ENCODE measurements at places on chromosomes 5 and 9.

- no peak for DNase-seq
Measured at GRCh38 chr5:150694612-150695011, 6.2 kb downstream of the RBM22 start.

- DNase-seq = no peak
Measured at GRCh38 chr9:111178331-111179055, 140.2 kb upstream of the LPAR1 start.

DNA sequence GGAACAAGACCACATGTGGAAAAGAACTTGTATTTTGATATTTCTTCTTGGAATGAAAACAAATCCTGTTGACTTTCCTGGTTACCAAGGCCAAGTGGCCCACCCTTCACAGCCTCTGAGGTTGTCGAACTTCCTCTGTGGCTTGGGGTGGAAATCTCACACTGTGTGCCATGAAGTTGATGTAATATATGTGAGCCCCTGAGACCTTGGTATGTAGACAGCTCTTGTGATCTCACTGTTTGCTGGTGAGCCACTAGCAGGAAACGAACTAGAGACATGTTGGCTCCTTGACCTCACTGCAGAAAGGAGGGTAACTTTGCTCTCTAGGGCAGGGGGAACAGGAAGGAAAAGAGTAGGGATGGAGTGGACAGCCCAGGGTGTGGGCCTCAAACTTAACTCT, 159.4 kb downstream of the ARHGAP26 start:
- no peak for DNase-seq

DNA sequence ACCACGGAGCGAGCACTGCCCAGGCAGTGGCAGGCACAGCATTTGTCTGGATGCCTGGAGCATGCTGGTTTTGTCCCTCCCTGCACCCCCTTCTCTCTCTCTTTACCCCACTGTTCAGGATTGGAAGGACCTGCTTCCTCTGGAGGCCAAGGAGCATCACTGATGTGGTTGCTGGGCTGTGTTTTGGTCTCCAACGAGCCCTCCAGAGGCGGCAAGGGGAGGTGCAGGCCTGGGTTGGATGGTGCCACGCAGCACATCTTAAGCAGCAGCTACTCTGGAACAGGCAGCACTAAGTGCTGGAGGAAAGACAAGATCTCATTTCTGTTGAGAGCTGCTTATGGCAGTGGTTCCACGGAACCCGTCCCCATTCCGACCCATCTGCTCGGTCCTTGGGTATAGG, 139.6 kb downstream of the CMYA5 start:
- DNase-seq = no peak

DNA sequence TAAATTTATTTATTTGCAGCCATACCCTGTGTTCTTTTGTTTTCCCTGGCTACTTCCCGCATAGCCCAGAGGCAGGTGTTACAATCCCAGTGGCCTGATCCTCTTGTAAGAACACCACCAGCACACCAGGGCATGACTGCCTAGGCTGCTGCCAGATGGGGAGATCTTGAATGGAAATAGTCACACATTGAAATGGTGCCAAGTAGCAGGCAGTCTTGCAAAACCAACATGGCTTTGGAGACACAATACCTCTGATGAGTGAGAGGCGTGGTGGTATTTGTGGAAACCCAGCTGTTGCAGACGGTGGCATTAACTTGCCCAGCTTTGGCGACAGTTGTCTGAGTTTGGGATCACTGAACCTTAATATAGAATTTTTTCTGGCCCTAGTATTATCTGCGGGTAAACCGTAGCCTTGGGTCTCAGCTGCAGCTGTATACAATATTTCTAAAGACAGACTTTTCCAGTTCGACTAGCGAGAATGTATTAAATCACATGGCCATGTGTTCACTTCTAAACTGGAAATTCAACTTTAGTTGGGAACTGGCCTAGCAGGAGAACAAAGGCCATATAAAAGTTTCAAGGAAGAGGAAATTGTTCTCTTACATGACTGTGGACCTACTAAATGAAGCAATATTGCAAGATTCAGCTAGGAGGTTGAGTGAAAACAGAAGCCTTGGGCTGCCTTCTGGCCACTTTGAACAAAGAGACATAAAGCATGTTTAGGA, 277.0 kb downstream of the SMARCA2 start:
- no peak for DNase-seq

DNA sequence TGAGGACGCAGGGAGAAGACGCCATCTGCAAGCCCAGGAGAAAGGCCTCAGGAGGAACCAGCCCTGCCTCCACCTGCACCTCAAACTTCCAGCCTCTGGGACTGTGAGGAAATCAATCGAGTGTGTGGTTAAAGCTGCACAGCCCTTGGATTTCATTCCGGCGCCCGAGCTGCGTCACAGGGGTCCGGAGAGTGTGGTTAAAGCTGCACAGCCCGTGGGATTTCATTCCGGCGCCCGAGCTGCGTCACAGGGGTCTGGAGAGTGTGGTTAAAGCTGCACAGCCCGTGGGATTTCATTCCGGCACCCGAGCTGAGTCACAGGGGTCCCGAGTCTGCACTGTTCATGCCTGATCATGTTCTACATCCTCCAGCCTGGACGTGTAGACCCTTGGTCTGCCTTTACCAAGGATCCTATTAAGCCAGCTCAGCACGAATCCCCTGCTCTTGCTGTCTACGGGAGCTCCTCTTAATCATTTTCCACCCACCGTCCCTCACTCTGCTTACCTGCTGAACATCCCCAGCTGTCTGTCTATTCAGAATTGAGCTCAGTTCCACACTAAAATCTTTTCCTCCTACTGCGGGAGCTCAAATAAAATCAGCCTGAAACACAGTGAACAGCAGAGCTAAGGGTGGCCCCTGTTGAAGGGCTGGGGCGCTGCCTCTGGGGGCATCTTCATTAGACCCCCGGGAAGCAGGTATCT, 73.0 kb upstream of the OLFM1 start:
- DNase-seq = no peak

DNA sequence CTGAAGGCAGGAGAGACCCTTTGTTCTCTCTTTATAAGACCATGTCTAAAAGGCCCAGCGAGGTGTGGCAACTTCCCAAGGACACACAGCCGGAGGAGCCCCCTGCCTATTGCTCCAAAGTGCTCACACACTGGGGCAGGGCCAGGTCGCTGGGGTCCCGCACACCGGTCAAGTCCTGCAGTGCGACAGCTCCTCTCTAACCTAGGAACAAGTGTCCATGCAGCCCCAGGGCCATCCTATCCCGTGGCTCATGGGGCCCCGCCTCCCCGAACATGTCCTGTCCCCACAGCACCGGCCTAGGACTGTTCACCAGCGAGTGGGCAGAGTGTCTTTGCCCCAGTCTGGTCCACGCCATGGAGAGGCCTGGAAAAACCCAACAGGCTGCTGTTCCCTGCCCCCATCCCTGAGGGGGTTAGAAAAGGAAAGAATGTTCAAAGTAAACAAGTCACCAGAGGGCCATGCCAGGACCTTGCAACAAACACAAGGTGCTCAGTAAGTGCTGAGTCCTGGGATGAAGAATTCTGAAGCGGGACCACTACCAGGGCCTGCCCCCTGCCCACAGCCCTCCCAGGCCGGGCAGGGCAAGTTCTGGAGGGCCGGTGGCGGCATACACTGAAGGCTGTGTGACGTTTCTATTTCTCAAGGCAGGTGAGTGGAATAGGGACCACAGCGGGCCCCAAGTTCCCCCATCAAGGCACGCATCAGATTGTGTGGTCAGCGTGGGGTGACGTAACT, 938 bp downstream of the NINJ1 start:
- no peak for DNase-seq

- DNase-seq = no peak
Measured at GRCh38 chr5:14415024-14415697, 166.4 kb upstream of the OTULINL start.

DNA sequence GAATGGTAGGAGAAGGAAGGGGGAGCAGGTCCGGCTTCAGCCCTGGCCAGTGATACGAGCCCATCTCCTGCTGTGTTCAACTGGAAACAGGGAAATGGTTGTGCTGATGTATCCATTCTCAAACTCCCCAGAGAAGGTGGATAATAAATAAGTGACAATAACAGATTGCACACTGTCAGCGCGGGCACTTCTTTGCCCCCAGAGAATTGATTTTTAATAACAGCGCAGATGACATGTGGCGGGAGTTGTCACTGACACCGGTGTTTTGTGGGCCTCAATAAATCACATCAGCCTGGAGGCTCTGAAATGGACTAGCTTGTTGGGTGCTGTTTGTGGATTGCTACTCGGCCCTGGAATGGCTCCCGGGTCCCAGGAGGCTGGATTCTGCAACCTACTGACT, 141.4 kb upstream of the PANK3 start:
- no peak for DNase-seq

GRCh38 chr9:113844466-113844865, 31.6 kb upstream of the ZNF618 start:
- DNase-seq = no peak

GRCh38 chr5:152309926-152310450, 95.1 kb downstream of the NMUR2 start:
- no peak for DNase-seq

- DNase-seq = no peak
Measured at GRCh38 chr9:107749787-107750444, 260.3 kb upstream of the KLF4 start.

GRCh38 chr5:10456583-10457420, 15.1 kb downstream of the ROPN1L start:
- DNase-seq = no peak

DNA sequence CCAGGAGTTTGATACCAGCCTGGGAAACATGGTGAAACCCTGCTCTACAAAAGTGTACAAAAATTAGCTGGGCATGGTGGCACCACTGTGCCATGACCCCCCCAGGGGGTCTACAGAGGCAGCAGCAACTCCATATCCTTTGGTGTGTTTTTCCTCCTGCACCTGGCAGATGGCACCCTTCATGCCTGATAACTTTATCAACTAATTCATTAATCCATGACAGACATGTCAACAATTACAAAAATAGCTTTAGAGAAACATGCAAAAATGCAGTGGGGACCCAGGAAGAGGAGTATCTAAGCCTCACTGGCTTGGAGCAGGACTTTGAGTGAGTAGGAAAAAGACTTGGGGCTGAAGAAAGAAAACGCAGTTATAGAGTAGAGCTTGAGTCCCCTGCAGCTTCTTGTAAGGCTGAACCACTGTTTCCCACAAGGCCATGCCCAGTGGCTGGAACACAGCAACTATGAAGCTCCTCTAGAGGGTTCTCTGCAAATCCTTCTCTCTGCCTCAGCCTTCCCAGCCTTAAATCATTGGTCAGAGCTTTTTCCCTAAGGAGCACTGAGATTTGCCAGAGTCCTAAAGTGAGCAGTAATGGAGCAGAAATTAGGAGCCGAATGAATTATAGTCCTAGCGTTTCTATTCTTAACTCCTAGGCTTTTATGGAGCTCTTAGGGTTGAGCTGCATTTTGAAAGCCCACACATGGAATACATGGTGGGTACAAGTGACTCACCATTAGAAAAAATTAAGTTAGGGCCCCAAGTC, 25.5 kb upstream of the B4GALT1 start:
- no peak for DNase-seq

DNA sequence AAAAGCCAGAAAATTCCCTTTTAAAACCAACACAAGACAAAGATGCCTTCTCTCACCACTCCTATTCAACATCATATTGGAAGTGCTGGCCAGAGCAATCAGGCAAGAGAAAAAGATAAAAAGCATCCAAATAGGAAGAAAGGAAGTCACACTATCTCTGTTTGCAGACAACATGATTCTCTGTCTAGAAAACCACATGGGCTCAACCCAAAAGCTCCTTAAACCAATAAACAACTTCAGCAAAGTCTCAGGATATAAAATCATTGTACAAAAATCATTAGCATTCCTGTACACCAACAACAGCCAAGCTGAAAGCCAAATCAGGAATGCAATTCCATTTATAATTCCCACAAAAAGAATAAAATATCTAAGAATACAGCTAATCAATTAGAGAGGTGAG, 112.0 kb downstream of the ADAMTSL1 start:
- DNase-seq = no peak

GRCh38 chr5:148398698-148399121, 15.0 kb downstream of the FBXO38 start:
- DNase-seq = no peak

DNA sequence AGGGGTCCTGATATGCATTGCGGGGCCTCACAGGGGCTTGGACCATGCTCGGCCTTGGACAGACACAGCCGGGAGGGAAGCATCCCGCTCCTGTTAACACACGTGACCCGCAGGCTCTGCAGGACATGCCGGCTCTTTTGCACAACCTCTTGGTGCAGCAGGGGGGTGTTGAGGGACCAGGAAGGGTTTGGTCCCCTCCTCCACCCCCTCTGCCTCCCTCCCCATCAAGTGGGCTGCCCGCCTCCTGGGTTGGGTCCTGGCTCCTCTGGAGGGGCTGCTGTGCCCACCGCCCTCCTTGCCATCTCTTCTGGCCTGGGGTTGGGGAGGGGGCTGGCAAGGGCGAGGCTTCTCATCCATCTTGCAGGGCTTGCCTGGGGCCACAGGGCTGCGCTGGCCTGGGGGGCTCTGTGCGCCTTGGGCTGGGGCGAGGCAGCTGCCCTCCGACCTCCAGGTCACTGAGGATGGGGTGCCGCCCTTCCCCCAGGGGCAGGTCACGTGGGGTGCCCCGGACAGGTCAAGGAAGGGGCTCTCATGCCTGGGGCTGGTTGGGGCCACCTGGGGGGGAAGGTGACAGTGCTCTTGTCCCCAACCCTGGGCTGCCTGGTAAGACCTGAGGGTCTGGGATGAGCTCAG, 16.8 kb upstream of the SLC9A3 start:
- no peak for DNase-seq

- DNase-seq = no peak
Measured at GRCh38 chr9:37679649-37680402, 29.1 kb downstream of the FRMPD1 start.

All from GM18507 (cell line).